Activated CD8-positive, alpha-beta memory T cell treated with anti-CD3 and anti-CD28 coated beads, Interleukin-2, amount 50 U/mL, for 4 hours (primary cell): ENCODE measurements at places on chromosomes 16 and 17.
A peak's percentile ranks its signal among the peaks of the same experiment; 100 is the strongest.

DNA sequence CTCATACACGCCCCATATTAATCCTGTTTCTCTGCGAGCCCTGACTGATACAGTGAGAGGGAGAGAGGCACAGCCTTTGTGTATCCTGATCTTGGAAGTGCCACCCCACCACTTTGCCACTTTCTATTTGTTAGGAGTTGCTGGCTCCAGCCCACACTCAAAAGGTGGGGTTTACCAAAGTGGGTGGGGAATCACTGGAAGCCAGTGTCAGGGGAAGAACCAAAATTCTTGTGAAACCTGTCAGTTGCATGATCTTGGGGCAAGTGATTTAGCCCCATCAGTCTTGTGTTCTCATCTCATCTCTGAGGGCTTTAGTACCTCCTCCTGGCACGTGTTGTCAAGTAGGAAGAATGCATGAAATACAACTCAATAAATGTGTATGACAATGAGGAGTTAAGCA lies 119.5 kb downstream of the SOX9 start:
- no peak for DNase-seq

- DNase-seq = no peak
Measured at GRCh38 chr16:57828272-57829161, 26.2 kb upstream of the KIFC3 start.

DNA sequence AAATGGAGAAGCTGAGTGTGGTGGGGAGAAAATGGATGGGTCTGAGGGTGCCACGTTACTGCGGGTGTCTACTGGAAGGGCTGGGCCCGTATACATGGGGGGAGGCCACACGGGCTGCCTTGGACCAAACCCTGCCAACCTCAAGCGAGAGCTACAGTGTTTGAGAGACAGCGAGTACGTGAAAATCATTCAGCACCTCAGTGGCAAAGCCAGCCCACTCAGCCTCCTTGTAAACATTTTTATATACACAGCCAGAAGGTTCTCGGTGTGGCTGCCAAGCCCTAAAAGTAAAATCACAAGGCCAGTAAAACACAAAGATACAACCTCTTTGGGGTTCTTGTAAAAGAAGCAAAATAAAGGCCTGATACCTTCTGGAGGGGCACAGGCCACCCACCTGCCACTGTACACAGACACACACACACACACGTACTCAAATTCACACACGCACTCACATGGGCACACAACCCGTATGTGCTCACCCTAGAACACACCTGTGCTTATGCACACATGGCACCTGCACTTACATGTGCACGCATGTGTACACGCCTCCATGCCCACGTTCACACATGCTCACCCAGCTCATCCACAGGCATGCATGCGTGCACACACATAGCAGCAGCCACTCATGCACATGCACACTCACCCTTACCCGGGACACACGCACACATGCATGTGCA lies 102.8 kb downstream of the GSG1L start:
- no peak for DNase-seq

DNA sequence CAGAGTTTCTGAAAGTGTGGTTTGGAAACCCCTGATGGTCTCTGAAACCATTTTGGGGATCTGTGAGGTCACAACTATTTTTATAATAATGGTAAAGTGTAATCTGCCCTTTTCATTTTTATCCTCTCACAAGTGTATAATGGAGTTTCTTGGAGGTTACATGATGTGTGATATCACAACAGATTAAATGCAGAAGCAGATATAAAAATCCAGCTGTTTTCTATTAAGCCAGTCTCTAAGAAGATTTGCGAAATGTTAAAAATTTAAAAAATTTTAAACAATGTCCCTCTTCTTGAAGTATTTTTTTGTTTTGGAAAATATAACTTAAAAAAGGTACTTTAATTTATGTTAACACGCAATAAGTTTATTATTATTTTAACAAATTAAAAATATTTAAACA lies 48.7 kb downstream of the RPGRIP1L start:
- no peak for DNase-seq

- DNase-seq = no peak
Measured at GRCh38 chr16:28538733-28539596, at the start of gene NUPR1. NUPR1 (minus strand) TSS chr16:28538974; CDS start chr16:28538907, 67 bp downstream.

DNA sequence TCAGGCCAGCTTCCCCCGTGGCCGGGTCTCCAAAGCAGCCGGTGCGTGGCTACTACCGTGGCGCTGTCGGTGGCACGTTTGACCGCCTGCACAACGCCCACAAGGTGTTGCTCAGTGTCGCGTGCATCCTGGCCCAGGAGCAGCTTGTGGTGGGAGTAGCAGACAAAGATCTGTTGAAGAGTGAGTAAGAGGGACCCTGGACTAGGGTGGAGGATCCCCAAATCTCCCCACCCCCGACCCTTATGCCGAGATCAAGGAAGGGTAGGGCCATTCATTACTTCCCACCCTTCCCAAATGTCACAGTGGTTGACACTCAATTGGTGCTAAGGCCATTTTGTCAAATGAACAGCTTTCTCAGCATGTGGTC lies 1.2 kb downstream of the COASY start:
- DNase-seq = no peak

- DNase-seq = no peak
Measured at GRCh38 chr17:54029986-54030385, 207.3 kb downstream of the KIF2B start.

- no peak for DNase-seq
Measured at GRCh38 chr17:72706396-72706981, 386.0 kb downstream of the SLC39A11 start.

GRCh38 chr17:1591474-1592090 lies 29.0 kb upstream of the PITPNA start:
- DNase-seq = no peak

- no peak for DNase-seq
Measured at GRCh38 chr17:81399481-81400153, 4.4 kb downstream of the BAHCC1 start.

DNA sequence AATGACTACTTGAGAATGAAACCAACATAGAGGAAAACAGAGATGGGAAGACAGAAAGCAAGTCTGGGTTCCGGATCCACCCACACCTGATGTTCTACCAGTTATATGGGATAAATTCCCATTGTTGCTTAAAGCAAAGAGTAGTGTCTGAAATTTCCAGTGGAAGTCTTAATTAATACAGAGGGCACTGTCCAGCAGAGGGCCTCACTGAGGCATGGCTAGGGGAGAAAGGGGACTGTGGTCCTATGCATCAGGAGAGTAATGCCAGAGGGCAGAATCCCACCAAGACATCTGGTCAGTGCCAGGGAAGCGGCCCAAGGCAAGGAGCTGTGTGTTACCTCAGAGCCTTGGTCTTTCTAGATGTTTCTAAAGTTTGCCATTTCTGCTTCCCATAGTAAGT lies 7.5 kb upstream of the UMOD start:
- DNase-seq = no peak

- DNase-seq = no peak
Measured at GRCh38 chr16:88284626-88285513, 97.9 kb upstream of the ZNF469 start.

DNA sequence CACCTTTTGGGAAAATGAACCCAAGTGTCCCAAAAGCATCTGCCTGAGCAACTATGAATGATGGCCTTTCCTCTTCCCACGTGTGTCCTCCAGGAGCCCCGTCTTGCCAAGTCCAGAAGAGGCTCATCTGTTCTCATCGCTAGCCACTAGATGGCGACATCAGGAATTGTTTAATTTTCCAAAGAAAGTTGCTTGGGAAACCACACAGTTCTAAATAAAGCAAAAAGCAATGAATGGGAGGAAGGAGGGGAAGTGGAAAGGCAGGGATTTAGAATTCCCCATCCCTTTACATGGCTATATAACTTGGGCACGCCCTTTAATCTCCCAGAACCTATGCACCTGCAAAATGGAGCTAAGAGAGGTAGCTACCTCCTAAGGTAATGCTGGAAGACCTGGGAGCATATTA lies 9.0 kb upstream of the CDH5 start:
- DNase-seq = no peak

- no peak for DNase-seq
Measured at GRCh38 chr16:73096510-73096909, 48.6 kb upstream of the ZFHX3 start.

- no peak for DNase-seq
Measured at GRCh38 chr16:83733301-83733700, 74.5 kb upstream of the HSBP1 start.

- DNase-seq = no peak
Measured at GRCh38 chr17:52106072-52106471, 52.4 kb downstream of the CA10 start.

GRCh38 chr17:44688675-44689476 lies 700 bp downstream of the CCDC43 start:
- DNase-seq = peak; percentile 15

GRCh38 chr17:80894726-80895125 lies 96.9 kb upstream of the CHMP6 start:
- DNase-seq = no peak

DNA sequence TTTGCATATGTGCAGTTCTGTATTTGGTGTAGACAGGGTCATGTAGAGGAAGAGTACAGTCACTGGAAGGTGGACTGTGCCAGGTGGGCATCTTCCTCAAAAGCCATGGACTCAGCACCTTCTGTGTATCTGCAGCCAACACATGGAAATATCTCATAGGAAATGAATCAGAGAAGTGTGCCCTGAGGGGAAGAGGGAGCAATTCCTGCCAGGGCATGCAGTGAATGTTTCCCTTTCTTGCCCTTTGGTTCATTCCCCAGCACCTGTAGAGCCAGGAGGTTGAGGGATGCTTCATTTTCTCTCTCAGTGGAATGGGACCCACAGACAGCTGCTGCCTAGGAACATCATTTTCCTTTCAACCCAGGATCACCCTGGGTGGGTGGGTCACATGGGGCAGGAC lies 146.1 kb upstream of the HSBP1 start:
- no peak for DNase-seq

DNA sequence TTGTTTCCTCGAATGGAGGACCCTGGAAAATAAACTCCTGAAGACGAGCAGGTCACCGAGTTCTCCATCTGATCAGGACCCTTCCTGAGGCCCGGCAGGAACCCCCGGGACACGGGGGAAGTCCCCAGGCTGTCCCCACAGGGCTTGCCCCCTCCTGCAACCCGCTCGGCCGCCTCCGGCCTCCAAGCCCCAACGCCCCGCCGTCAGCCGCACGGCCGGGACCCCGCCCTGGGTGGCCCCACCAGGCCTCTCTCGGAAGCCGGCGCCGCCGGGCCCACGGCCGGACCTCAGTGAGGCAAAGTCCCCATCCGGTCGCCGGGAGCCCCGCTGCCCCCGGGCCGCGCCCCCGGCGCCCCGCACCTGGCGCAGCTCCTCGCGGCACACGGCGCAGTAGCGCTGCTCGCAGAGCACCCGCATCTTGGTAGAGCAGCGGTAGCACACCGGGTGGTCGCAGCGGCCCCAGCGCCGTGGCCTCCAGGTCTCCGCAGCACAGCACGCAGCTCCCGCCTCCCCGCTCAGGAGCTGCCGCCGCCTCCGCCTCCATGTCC lies 383 bp downstream of the ZNF598 start:
- DNase-seq = no peak

DNA sequence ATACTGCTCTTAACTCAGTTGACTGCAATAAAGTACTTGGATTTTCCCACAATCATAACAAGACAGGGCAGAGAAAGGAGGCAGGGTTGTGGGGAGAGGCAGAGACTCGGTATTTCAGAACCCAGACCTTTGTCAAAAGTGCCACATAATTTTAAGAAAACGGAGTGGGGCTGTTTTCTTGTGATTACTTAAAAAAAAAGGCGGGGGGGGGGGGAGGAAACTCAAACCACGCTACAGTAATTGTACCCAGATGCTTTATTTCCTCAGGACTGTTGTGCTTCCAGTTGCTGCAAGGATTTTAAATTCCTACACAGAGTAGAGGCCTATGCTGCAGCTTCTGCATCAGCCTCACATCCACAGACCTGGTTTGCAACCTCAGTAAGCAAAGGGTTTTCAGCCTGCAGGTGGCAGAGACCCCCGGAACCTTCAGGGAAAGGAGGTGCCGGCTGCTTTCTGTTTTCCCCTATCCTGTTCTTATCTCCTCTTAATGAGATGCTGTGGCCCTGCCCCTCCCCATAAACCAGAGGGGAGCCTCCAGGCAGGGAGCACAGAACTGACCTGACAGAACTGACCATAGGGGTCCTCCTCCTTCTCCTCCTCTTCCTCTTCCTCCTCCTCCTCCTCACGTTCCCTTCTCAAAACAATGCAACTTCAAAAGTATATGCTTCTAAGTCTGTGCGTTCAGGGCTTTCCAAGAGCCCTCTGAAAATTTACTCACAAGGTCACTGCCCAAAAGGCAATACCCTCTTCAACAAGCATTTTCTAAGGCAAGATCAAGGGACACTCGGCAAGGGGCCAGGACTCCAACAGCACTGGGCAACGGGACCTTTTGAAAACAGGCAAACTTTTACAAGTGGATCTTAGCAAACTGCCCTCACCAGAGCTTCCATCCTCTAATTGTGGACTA lies 7.5 kb downstream of the AXIN2 start:
- DNase-seq = no peak

- DNase-seq = no peak
Measured at GRCh38 chr17:3808701-3809100, 7.7 kb upstream of the ITGAE start.

- DNase-seq = no peak
Measured at GRCh38 chr16:69316595-69317034, 5.5 kb downstream of the VPS4A start.

GRCh38 chr17:44097110-44097958 lies 26.1 kb downstream of the HDAC5 start:
- no peak for DNase-seq

DNA sequence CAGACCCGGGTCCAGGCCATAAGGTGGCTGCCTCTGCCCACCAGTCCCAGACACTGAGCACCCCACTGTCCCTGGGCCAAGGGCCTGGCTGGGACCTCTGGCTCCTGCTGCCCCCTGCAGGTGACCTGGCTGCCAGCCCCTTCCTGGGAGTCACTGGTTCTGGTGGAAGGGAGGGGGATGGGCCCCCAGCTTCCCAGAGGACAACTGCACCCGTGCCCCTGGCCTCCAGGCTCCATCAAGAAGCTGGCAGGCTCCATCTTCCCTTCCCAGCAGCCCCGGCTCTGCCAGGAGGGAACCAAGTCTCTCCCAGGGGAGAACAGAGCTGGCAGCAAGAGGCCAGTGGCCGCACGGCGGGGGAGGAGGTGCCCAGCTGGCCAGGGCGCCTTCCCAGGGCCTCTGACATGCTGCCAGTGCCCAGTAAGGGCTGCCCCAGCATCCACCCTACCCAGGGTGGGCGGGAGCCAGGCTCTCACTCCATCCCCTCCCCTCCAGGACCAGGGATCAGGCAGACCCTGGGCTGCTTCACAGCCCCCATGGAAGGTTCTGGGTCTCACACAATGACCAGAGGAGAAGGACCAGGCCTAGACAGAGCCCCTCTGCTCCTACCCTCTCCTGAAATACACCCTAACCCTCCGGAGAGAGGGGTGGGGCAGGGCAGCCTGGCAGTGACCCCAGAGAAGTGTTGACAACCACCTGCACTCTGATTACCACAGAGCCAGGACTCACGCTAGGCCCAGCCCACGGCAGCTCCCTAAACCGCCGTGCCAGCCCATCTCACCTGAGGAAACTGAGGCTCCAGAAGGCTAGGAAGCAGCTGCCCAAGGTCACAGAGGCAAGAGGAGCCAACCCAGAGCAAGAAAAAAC lies 3.6 kb downstream of the CLUH start:
- DNase-seq = no peak
